NCI-H2107 (cell line): ENCODE measurements at places on chromosomes 7 and 10.

- DNase-seq: no peak
These were observed 4.9 kb downstream of the FAM53B start for GRCh38 chr10:124739119-124739921.

GRCh38 chr10:78342827-78343653 lies 309.4 kb downstream of the RPS24 start:
- no peak for DNase-seq

- no peak for DNase-seq
These were observed 56.7 kb downstream of the OSBPL3 start for GRCh38 chr7:24923172-24923865.

GRCh38 chr10:67978749-67979148 lies 94.3 kb downstream of the SIRT1 start:
- DNase-seq: no peak

GRCh38 chr10:100508691-100509150 lies 10.9 kb downstream of the SEC31B start:
- peak; percentile 13 for DNase-seq

- DNase-seq: peak; percentile 13
These were observed 123.4 kb downstream of the NT5C2 start for GRCh38 chr10:103069453-103070331.

DNA sequence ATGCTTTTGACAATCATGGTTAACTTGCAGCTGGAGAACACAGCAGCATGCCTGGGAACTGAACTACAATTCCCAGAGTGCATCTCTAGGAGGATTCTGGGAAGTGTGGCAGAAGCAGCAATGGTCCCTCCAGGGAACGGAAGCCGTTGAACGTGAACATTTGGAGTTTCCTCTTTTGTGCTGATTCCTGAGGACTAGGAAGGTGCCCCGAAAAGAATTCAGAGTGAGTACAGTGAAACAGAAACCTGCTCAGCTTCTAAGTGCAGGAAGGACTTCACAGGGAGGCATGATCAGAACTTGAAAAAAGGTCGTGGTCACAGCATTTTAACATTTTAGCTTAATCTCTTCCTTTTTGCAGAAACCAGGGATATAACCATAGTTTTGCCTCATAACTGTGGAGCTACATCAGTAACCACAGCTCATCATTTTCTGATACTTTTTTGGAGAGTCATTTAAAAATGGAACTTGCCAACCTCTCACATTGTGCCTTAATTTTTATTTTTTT lies at the start of gene NUDT13:
NUDT13 (plus strand) TSS at position 111 of the 505 bp plus-strand sequence. CDS start 3,911 bp downstream, outside the sequence.
- DNase-seq: no peak

DNA sequence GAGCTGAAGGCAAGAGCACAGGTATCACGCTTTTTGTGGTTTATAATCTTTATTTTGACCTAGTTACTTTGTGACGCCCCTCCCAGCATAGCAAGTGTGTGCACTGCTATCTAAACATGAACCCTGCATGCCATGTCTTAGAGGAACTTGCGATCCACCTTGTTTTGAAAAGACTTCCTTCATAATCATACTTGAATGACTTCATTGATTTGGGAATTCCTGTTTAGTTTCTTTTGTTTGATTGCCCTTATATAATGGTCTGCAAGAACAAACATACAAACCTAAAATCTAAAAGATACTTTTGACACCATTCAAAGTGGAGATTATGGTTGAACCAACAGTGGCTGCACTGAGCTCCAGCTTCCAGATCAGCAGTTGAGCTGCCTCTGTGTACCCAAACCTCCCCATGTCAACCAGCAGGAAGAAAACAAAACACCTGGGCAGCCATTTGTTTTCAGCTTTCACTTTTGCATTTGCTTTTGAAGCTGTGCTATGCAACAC lies 132.6 kb downstream of the CELF2 start:
- DNase-seq: no peak

DNA sequence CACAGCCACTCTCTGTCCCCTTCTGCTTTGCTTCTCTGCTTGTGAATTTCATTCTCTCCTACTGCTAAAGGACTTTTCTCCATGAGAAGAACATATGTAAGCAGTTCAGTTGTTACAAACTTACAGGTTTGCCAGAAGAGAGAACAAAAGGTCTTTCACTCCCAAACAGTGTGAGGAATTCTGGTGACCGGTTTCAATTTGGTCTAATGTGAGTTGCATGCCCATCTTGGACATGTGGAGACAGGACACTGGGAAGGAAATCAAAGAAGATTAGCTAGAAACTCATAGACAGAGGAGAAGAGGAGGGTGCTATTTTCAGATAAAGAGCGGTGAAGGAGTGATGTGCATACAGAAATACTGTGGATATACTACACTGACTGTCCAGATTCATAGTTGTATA lies 209.5 kb upstream of the INHBA start:
- no peak for DNase-seq

DNA sequence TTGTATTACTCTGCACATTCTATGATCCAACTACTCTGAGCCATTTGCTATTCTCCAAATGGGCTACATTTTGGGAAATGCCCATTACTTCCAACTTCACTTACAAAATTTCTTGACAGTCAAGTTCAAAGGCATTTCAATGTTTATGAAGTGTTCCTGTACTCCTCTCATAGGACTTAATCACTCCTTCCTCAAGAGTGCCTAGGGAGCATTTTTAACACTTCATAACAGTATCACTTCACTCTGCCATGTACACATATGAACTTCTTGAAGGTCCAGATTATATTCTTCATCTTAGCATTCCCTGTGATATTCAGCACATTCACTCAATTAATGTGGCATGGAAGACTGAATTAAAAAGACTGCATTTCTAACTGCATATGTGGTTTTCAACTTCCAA lies 21.6 kb downstream of the OSBPL3 start:
- no peak for DNase-seq

GRCh38 chr7:2099048-2099957 lies 133.4 kb downstream of the MAD1L1 start:
- no peak for DNase-seq

- DNase-seq: no peak
These were observed 40.3 kb downstream of the AGAP3 start for GRCh38 chr7:151126491-151127137.

- DNase-seq: no peak
These were observed 15.0 kb downstream of the SNX8 start for GRCh38 chr7:2299131-2299829.

DNA sequence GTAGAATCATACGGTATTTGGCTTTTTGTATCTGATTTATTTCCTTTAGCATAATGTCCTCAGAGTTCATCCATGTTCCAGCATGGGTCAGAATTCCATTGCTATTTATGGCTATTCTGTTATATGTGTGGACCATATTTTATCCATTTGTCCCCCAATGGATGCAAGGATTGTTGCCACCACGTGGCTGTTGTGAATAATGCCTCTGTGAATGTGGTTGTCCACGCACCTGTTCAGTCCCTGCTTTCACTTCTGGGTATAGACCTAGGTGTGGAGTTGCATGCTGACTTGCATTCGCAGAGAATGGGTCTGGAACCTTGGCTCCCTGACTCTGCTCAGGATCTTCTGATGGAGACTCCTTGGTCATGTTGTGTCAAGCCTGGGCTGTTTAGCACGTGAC lies 199.9 kb downstream of the CAMK1D start:
- DNase-seq: no peak

DNA sequence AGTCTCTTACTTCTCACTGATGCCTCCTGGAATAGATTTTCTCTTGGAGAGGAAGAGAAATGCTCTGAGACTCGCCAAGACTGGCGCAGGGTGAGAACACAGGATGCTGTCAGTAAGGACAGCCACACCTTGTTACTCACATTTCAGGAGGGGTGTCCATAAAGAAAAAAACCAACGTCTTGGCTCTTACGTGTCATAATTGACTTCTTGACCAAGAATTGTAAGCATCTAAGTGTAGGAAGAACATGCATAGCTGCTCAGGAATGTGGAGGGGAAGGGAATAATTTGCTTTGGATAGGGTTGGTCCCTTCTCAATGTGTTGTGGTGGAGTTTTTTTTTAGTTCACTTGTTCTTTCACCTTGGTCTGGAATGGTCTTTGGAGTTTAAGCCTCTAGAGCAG lies 43.8 kb upstream of the ZNF438 start:
- no peak for DNase-seq

DNA sequence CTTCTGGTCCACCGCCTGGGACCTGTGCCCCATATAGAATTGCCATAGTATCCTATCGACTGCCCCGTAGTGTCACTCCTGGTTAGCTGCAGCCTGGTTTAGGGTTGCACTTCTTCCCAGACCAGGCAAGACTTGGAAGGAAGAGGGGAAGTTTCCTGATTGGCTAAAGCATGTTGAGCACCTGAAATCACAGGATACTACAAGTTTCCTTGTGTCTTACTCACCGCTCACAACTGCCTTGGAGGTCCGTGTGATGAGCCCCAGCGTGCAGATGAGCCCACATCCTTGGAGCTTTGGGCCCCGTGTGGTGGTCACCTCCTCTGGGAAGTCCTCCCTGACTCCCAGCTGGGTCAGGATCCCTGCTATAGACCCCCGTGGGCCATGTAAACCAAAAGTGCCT lies 73.9 kb upstream of the GTF2I start:
- no peak for DNase-seq

DNA sequence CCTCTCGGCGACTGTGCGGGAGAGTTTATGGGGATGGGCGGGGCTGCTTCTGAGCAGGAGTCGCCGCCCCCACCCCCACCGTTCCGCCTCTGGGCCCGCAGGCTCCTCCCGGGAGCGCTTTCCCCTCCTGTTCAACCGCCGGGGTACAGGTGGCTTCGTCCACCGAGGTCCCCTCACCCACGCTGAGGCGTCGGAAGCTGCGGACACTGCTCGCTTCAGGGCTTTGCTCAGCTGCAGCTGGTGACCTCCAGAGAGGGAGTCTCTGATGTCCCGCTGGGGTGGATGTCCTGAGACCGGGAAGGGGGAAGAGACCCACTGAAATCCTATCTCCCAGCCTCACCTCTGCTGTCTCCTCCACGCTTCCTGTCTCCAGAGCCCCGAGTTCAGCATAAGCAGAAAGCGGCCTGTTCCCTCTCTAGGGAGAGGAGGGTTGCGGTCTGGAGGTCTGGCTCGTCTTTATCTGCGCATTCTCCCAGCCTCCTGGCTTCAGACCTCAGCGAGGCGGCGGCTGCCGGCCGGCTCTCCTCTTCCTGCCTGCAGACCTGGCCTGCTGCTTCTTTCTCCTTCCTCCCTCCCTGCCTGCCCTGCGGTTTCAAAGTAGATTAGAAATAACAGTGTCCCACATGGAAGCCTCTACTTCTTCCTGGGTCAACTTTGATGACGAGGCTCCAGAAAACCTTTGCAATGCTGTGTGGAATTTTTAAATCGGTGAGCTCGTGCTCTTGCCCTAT lies 1.8 kb downstream of the CYP2E1 start:
- DNase-seq: no peak

GRCh38 chr10:69957886-69958555 lies 94.6 kb upstream of the MACROH2A2 start:
- peak; percentile 16 for DNase-seq

GRCh38 chr10:2925631-2926030 lies 141.7 kb upstream of the PFKP start:
- peak; percentile 61 for DNase-seq

DNA sequence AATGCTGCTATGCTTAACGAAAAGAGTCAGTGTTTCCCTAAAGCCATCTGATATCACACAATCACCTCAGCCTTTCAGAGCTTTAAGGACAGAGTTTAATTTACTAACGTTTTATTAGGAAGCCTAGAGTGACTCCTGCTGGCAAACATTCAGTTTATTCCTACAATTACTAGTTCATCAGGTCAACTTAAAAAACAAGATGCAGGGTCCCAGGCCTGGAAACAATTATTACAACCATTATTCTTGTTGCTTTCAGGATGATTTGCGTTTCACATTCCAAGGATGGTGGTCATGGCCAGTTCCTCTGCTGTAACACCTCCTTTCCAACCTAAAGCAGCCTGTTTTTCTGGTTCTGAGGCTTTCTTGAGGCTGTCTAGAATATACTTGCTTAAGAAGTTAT lies 1.5 kb upstream of the FAM53B start:
- no peak for DNase-seq

DNA sequence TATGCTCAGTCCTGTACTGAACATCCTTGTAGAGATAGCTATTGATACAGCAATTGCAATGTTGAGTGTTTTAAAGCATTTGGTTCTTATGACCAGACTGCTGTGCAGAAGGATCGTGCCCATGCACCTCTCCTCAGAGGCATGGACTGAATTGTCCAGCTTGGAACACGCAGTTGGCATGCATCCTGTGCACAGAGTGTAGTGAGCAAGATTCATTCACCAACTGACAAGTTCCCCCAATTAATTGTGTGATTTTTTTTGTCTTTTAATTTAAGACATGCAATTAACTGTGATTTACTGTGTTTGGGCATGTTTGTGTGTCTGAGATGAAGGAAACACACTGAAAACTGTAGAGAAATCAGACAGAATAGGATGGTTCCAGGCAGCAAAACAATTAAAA lies 323.7 kb downstream of the CDK14 start:
- no peak for DNase-seq

- DNase-seq: no peak
These were observed 52.0 kb downstream of the ABCC2 start for GRCh38 chr10:99834410-99834809.

GRCh38 chr10:79346012-79346340 lies 1.3 kb upstream of the PPIF start:
- no peak for DNase-seq

DNA sequence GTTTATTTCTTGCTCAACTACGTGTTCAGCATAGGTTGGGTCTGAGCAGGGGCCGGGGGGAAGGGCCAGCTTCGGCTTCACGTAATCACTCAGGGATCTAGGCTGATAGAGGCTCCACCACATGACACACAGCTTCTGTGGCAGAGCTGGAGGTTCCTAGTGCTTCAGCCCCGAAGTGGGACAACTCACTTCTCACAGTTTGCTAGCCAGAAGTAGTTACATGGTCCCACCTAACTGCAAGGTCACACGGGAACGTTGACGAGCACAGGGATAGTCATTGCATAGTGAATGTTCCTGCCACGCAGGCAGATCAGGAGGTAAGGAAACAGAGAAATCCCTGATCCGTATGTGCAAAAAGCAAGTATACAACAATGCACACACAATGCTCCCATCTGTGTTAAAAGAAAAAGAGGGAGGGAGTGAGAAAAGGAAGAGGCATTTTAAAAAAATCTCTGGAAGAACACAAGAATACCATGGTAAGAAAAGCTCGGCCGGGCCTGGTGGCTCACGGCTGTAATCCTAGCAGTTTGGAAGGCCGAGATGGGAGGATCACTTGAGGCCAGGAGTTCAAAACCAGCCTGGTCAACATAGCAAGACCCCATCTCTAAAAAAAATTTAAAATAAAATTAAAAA lies 16.9 kb downstream of the SMURF1 start:
- DNase-seq: no peak

GRCh38 chr7:4692055-4692454 lies 10.0 kb downstream of the FOXK1 start:
- no peak for DNase-seq

GRCh38 chr10:75593692-75594556 lies 162.5 kb downstream of the LRMDA start:
- no peak for DNase-seq
